ENCODE measurements at places on chromosomes 11 and 22.

DNA sequence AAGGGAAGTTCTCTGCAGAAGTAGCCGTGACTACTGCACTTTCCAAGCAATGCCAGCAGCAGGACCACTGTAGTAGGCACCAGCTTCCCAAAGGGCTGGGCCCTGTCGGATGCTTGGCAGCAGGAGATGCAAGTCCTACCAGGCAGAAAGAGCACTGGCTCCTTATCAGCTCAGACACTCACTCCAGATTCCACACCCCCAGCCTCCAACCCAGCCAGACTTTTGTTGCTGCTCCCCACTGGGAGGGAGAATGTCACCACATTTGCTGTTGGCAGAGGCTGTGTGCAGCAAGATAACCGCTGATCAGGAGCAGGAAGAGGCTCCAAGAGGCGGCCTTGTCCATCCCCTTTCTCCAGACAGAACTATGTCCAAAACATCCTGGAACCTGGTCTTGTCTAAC is 118.7 kb downstream of the C11orf58 start:
- DNase-seq, result no peak

DNA sequence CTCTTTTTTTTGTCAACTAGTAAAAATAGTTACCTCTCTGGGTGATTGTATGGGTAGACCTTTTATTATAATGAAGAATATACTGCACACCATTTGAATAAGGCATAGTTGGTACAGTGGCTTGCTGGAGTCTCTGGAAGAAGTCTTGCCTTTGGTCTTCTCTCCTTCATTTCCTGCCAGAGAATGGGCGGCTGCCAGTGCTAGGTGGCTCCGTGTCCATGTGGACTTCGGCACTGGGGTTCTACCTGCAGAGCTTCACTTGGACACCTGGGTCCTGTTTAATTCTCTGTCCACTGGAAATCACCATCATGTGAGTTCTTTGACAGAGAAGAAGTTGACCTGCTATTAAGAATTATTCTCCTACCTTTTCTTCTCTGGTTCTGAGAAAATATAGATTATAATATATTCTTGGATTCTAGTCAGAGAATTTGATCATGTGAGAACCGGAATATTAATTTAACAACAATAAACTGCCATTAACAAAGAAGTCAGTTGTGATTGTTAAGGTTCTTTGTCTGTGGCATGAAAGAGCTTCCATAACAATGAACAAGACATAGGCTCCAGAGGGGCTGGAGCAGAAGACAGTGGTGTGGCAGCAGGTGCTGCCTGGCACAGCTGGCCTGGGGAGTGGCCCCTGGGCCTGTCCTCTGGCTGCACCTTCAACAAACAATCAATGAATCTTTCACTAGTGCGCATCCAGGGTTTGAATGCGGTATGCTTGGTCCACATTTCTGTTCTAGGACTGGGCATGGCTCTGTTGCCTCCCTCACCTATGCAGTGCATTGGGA is 77.5 kb downstream of the PPFIBP2 start:
- no peak for DNase-seq

DNA sequence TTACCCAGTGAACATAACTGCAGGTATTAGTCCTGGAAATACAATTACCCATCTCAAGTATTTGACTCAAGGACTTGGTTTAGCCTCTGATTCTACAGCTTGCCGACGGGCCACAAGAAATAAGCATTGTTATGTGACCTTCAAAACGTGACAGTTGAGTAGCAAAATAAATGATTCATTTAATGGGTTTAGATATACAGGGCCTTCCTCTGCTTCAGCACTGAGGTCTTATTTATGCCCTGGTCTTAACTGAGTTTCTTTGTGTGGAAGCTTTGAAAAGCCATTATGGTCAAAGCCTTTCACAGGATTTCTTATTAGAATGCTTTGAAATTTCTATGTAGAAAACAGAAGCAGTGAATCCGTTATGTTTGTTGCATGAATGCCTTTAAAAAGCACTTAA is 899.2 kb upstream of the API5 start:
- no peak for DNase-seq

DNA sequence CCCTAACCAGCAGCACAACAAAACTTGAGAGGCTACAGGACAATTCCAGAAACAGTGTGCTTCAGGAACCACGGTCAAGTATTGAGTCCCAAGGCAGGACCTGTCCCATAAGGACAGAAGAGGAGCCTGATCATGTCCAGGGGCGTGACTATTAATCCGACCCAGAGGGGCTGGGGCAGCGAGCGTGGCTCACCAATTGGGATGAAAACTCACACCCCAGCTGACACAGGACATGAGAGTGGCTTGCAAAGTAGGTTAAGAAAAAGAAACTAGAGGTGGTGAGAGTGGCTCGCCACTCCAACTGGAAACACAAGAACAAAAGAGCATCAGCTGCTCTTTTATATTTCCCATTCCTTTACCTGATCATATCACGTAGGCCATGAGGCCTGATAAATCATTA is 16.0 kb upstream of the FEZ1 start:
- DNase-seq, result no peak

- DNase-seq, result no peak
These were observed 37.6 kb upstream of the DBX1 start for GRCh38 chr11:20197881-20198280.

DNA sequence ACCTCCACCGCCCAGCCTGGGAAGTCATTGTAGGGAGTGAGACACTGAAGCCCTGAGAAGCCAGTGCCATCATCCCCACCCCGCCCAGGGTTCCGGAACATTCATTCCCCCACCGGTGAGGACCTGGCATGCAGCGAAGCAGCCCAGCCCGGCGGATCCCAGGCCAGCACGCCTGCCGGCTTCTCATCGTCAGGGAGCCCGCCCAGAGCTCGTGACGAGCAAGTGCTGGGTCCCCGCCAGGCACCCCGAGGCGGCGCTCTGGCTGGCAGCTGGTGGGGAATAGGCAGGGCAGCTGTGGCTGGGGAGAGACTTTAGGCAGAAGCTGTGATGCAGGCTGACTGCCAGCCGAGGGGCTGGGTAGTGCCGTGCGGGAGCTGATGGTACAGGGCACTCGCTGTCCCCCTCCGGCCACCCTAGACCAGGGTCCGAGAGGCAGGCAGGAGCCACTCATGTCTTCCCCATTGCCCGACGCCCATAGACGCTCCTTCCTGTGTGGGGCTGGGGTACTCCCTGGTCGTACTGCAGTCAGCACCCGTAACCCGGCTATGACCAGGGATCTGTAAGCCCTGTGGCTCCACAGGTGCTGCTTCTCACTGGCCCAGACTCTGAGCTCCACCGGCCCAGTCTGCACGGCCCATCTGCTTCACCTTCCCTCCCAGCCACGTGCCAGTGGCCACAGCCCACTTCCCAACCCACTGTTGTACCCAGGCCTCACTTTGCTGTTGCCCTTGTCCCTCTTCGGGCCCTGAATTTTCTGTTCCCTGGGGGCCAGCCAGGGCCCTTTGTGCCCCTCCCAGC is 24.5 kb upstream of the CABP7 start:
- peak; percentile 92 for DNase-seq

- DNase-seq, result no peak
These were observed 2.1 kb downstream of the OR5B21 start for GRCh38 chr11:58505849-58506248.

DNA sequence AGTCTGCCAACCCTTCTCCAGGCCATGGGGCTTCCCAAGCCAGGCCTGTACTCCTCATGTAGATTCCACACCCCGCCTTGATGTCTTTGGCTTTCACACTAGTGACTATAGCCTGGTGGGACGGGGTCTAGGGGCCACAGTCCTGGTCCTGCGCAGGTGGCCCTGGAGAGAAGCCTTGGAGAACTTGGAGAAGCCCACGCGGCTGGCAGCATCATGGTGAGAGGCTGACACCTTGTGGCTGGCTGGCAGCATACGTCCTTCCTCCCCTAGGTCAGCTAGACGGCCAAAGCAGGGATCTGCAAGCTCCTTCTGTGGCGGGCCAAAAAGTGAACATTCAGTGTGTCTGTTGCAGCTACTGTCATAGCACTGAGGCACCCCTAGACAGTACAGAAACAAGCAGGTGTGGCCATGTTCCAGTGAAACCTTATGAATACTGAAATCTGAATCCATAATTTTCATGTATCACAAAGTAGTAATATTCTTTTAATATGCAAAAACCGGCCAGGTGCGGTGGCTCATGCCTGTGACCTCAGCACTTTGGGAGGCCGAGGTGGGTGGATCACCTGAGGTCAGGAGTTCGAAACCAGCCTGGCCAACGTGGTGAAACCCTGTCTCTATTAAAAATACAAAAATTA is 42.0 kb downstream of the FAM83F start:
- DNase-seq, result peak; percentile 78

DNA sequence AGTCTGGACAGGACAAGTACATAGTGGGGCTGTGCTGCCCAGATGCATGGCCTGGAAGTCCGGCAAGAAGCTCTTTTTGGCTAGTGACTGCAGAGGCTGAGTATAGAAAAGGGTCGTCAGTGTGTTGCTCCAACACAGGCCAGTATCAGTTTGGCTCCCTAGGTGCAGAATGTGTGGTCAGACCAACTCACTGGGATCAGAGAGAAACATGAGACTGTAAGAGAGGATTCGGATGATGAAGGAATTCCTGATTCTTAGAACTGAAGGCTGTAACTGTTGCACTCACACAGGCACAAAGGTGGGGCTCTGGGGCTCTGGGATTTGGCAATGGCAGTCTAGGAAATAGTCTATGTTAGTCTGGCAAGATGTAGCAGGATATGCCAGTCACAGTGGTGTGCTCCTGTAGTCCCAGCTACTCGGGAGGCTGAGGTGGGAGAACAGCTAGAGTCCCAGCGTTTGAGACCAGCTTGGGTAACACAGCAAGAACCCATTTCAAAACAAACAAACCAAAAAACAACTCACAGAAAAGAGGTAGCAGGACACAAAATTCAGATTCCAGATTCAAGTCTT is 11.1 kb upstream of the UPB1 start:
- DNase-seq, result no peak

- DNase-seq, result no peak
These were observed 20.8 kb upstream of the TH start for GRCh38 chr11:2192435-2192834.

- DNase-seq, result no peak
These were observed 73.0 kb downstream of the RSF1 start for GRCh38 chr11:77747381-77747969.

DNA sequence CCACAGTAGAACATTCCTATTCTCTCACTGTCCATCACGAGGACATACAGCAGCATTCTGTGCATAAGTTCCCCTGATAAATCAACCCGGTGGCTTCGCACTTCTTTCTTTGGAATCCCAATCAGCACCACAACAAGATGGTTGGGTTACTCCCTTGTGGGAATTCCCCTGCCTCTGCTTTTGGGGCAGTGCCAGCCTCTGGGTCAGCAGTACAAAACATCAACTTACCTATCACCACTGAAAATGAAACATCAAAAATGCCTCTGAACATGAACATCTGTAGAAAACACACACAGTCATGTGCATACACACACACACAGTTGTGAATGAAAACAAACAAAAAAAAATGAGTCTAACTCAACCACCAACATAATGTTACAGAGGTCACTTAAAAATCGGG is 79.3 kb downstream of the KCNA4 start:
- DNase-seq, result no peak

DNA sequence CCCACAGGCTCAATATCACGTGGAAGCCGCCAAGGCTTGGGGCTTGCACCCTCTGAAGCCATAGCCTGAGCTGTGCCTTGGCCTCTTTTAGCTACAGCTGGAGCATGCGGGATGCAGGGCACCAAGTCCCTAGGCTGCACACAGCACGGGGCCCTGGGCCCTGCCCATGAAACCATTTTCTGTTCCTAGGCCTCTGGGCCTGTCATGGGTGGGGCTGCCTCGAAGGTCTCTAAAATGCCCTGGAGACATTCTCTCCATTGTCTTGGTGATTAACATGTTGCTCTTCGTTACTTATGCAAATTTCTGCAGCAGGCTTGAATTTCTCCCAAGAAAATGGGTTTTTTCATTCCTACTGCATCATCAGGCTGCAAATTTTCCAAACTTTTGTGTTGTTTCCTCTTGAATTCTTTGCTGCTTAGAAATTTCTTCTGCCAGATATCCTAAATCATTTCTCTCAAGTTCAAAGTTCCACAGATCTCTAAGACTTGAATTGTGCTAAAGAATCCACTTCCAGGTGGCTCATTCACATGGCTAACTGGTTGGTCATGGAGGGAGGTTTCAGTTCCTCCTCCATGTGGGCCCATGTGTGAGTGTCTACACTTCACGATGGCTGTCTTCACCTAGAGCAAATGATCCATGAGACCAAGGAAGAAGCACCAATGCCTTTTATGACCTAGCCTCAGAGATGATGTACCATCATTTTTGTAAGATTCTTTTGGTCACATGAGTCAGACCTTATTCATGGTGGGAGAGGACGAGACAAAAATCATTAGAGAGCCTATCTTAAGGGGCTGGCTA is 7.4 kb upstream of the CREBZF start:
- DNase-seq, result no peak

- no peak for DNase-seq
These were observed 3.5 kb downstream of the PHF21B start for GRCh38 chr22:45006111-45006963.

DNA sequence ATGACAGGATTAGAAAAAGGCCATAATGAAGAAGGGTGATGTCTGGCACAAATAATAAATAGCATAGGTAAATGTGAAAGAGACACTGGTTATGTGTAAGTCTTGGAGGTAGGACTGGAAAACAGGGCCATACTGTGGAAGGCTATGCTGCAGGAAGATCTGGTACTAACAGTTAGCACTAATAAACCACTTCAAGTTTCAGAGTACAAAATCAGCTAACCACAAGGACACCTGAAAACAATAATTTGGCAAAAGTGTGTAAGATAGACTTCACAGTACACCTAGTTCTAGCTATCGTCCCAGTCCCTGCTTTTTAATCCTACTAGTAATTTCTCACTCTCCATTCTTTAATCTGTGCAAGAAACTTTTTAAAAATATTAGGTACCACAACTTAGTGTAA is 44.3 kb downstream of the CWF19L2 start:
- no peak for DNase-seq

DNA sequence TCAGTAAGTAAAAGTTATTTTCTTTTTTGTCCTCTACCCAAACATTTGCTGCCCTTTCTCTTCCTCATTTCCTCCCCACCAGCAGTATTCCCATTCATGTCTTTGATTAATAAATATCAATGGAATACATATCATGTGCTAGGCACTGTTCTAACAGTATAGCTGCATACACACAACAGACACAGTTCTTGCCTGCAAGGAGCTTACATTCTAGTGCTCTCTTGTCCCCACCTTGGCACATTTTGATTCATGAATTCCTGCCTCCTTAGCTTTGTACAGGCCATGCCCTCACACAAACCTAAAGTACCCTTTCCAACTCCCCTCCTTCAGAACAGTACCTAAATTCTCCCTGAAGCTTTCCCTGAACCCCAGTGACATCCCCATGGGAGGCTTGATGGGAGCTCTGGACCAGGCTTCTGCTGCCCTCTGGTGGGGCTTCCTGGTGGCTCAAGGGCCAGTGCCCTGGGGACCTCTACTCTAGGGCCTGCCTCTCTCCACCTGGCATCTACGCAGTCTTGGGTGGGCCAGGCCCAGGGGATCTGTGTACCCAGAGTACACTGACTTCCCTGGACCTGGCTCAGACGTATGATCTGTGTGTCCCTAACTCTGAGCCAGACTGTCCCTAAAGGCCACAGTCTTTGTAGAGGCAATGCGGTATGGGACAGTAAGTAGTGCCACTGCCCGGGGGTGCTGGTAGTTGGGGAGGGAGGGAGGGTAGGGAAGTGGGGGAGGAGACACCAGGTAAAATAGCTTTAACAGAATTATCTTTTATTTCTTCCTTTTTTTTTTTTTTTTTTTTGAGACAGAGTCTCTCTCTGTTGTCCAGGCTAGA is 14.1 kb downstream of the RPS13 start:
- DNase-seq, result peak; percentile 54

- DNase-seq, result peak; percentile 31
These were observed 84.9 kb upstream of the NARS2 start for GRCh38 chr11:78659326-78660270.

- peak; percentile 23 for DNase-seq
These were observed 1233.5 kb downstream of the BRD1 start for GRCh38 chr22:48594016-48594756.

GRCh38 chr11:118434123-118434552 is 2.2 kb upstream of the KMT2A start:
- no peak for DNase-seq

All from A673 (cell line).